ENCODE measurements at places on chromosomes 2 and 18.

DNA sequence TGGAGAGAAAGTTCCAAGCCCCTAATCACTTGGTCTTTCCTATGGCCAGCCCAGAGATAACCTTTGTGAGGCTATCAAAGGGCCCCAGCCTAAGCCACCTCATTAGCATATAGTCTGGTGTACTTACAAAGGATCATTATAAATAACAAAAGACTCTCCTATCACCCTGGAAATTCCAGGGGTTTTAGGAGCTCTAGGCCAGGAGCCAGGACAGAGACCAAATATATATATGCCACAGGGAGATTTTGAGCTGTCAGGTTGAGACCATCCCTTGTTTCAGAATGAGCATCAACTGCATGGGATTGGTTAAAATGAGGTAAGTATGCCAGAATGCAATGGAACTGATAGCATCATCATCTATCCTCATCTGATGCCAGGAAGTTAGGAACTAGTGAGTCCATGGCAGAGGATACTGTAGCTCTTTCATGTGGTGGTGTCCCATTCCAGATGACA lies 32.1 kb upstream of the CHRNA1 start:
- no peak for DNase-seq

DNA sequence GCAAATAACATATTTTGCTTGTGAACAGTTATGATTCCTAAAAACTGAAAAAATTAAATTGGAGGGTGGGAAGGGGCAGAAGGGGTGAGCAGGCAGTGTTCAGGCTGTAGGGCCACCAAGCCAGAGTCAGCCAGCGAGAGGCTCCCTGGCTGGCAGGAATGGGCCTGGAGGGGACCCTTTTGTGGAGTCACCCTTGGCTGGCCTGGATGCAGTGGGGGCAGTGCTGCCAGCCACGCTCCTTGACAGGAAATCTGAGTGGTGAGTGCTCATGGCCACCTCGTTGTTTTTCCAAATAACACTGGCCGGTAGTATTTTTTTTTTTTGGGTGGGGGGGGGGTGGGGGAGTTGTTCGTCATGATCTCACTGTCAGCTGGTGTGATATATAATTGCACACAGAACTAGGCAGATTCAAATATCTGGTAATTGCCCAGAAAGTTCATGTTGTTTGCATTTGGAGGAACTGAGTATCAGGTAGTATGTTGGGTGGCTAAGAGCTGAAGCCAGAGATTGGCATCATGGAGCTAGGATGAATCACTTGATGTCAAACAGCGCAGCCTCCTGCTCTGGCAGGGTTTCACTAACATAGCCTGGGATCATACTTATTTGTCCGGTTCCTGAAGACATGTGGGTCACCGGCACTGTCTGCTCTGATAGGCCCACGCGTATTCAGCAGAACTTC lies 160.0 kb downstream of the PTGR3 start:
- DNase-seq: no peak

GRCh38 chr18:36597636-36598035 lies 231.2 kb downstream of the TPGS2 start:
- no peak for DNase-seq

GRCh38 chr18:70513502-70514171 lies 224.8 kb downstream of the SOCS6 start:
- DNase-seq: no peak

DNA sequence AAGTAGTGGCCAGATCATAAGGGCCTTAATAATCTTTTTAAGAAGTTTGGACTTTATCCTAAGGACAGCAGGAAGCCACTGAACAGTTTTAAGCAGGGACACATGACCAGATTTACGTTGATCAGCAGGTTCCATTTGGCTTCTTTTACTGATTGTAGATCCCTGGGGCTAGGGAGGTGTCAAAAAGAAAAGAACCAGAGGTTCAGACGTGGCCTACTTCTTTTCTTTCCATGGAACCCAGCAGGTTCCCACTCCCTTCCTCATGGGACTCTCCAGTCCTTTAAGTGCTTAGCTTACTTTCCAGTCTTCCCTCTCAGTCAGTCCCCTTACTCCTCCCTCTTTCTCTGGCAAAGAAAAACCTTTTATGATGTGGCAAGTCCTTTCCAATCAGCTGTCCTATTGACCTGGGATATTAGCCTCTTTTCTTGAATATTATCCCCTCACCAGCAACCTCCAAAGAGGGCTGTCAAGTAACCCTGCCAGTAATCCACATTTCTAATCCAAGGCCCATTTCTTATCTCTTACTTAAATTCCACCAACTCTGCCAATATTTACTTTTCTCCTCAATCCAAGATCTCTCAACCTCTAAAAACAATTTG lies 33.5 kb downstream of the NHEJ1 start:
- no peak for DNase-seq

DNA sequence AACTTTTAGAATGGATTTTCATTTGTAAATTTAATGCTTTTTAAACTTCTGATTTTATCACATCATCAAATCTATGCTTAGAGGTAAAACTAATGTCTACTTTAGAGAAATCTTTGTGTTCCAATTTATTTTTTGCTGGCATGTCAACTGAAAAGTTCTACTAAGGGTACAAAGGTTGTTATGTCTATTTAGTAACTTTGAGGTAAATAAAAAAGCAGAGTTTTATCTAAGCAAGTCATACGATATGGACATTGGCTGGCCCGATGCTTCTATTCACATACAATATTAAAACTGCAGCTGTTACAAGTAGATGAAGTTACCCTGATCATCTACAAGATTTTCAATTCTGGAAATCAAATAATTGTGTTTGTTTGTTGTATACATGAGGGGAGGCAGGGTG lies 1575.1 kb downstream of the LRP1B start:
- DNase-seq: no peak

GRCh38 chr18:76401498-76401897 lies 93.5 kb downstream of the ZNF516 start:
- no peak for DNase-seq

- DNase-seq: no peak
Observed at GRCh38 chr2:66987733-66988132, 409.4 kb upstream of the ETAA1 start.

DNA sequence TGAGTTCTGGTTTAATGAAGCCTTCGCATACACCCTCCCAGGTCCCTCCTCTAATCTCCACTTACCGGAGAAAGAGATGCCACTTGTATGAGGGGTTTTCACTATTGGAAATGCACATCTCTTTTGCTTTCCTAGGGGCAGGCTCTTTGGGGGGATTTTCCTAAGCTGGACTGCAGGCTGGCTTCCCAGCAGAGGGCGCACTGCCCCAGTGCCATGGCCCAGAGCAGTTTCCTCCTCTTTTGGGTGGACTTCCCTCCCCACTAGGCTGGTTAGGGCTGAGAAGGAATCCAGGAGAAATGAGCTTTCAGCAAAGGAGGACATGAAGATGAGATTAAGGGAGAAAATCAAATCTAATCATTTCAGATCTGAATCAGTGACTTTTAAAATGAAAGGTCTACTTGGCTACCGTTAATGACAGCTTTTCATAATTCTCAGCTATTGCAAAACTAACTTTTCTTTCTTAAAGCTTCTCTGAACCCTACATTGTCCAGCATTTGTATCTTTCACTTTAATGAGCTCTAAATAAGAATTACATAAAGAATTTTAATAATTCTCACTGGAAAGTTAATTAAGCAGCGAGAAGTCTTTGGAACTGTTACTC lies 784.1 kb upstream of the FANCL start:
- DNase-seq: no peak

GRCh38 chr2:205876127-205876526 lies 193.8 kb downstream of the NRP2 start:
- no peak for DNase-seq

GRCh38 chr2:213490087-213490486 lies 205.8 kb downstream of the SPAG16 start:
- no peak for DNase-seq

DNA sequence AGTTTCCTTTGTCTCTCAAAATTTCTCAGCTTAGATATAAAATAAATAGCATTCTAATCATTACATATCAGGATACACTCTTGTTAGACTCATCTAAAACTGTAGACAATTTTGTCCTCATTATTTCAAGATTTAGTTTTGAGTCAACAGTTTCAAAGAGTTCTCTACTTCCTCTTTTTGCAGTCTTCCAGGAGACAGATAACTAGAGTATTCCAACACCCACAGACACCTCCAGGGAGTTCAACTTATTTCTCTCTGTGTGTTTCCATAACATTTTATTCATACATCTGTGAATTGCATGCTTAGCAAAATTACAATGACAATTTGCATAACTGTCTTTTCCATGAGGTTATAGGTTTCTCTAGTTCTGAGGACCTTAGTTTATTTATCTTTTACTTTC lies 166.6 kb upstream of the HNMT start:
- DNase-seq: no peak

DNA sequence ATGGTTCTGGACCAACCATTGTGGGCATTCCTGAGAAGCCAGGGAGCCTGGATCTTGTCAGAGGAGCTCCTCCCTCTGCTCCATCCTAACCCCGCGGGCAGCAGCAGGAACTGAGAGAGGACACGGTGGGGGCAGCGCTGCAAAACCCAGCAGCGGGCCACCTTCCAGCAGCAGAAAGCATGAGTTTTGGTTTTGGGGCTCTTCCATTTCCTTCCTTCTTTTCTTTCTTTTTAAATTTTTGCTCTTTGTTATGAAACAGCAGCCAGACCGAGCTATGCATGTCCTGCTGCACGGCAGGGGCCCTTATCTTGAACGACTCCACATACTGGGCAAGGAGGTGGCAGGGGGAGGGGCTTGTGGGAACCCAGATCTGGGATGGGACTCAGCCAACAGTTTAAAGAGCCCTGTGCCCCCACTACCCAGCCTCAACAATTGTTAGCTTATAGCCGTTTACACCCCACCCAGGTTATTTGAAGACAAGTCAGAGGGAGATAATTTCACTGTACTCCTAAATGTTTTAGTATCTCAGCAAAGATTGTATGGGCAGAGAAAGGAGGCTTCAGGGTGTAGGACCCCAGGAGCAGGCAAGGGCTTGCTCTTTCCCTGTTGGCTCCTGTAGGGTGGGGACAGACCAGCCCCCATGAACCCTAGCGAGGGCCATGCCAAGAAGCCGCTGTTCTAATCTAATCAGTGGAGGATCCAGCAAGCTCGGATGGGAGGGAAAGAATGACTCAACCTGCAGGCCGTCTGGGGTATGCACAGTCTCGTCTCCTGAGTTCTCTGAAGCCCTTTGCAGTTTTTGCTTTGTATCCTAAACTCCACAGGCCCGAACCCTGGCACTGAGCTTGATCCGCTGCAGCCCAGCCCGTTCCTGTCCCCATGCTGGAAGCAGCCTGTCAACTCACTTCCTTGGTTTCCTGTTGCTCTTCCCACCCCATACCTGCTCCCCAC lies 75.3 kb downstream of the LRRFIP1 start:
- DNase-seq: no peak

DNA sequence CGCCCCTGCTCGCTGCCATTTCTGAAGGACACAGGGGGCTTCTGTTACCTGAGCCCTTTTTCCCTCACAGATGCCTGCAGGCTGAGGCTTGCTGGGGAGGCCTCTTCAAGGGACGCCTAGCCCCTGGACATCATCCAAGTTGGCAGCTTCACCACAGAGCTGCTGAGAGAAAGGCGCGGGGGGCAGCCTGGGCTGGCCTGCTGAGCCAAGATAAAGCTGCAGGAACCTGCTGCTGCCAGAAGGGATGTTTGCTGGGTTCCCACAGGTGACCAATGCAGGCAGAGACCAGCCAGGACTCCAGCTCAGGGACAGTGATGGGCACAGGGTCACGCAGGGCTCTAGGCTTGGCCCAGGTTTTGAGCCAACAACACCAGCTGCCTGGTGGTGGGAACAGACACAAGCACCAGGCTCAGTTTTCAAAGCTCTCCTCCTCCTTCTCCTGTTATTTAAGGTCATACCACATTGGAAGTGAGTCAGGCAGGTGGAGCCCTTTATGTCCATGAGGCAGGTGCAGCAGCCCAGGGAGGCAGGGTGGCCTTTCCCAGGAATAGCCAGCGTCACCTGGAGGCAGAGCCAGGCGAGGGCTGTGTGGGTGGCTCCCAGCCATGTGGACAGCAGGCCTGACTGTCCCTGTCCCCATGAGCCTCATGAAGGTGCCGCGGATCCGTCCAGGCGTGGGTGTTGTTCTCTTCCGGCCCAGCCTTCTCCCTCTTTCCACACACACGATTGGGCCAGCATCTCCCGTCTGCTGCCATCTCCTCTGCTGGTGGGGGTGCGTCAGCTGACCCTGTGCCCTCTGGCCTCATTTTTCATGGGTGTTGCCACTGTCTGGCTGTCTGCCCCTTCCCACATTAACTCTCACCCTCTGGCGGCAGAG lies 515.5 kb upstream of the MYT1L start:
- DNase-seq: no peak

GRCh38 chr2:18597618-18598017 lies 8.2 kb upstream of the NT5C1B start:
- no peak for DNase-seq

DNA sequence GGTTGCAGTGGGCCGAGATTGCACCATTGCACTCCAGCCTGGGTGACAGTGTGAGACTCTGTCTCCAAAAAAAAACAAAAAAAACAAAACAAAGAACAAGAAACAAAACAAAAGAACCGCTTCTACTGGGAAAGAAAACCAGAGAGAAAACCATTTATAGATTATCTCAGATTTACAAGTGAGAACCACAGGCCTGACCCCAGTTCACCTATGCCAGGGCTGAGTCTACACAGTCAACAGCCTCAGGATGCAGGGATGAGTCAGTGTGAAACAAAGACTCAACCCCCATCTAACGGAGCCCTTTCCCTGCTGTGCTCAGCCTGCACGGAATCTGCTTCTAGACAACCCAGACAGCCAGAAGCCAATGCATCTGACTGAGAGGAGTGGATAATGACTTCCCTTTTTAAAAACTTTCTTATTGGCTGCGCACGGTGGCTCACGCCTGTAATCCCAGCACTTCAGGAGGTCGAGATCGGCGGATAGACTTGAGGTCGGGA lies 25.5 kb upstream of the YWHAQ start:
- peak; percentile 17 for DNase-seq

GRCh38 chr2:40360652-40361051 lies 91.2 kb downstream of the SLC8A1 start:
- DNase-seq: no peak

DNA sequence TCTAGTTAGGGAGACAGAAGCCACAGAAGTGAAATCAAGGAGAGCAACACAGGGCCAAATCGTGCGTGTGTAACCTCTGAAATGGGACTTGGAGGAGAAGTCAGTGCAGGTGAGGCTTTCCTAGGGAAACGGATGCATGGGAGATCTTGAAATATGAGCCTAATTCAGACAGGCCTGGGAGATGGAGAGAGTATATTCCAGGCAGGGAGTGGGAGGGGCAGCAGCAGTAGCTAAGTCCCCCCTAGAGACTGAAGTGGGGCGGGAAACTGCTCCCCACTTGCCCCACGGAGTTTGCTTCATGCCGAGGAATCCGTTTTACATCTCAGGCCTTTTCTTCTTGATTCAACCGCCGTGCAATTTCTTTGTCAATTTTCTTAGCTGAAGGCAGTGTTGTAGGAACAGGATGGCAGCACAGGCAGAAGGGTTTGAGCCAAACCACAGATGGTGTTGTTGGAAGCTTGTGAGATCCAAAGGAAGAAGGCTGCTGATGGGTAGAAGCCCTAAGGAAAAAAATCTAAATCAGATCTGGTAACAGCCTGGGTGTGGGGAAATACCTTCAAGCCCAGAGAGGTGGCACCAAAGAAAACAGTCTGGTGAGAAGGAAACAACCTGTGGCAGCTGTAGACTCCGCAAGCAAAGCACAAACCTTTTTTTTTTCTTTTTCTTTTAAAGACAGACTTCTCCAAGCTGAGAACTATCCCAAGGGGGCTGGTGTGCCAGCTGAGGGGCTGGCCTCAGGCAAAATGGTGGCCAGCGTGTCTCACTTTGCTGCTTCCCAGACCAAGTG lies 40.2 kb downstream of the EPAS1 start:
- DNase-seq: no peak

GRCh38 chr2:63840081-63840784 lies 1.5 kb upstream of the UGP2 start:
- DNase-seq: no peak

- DNase-seq: no peak
Observed at GRCh38 chr2:186546846-186547245, 43.0 kb upstream of the ITGAV start.

All from stimulated activated CD4-positive, alpha-beta T cell treated with anti-CD3 and anti-CD28 coated beads, TNF-alpha, amount 100 ng/mL, for 1 hour (primary cell).